Activated CD4-positive, alpha-beta T cell treated with anti-CD3 and anti-CD28 coated beads, Interleukin-2, amount 10 ng/mL, durations not matched to agents 24 days and 14 days (primary cell): ENCODE measurements at places on chromosomes 4 and X. TPM values are rescaled to one million over a fixed set of nuclear protein-coding genes. Genes with fewer than 3 reads are reported as not detected.

NEUROG2 gene
- total RNA-seq = 0.16 and 0.17 TPM in 2 replicates

FAM47A gene
- total RNA-seq = not detected in 2 replicates

DNA sequence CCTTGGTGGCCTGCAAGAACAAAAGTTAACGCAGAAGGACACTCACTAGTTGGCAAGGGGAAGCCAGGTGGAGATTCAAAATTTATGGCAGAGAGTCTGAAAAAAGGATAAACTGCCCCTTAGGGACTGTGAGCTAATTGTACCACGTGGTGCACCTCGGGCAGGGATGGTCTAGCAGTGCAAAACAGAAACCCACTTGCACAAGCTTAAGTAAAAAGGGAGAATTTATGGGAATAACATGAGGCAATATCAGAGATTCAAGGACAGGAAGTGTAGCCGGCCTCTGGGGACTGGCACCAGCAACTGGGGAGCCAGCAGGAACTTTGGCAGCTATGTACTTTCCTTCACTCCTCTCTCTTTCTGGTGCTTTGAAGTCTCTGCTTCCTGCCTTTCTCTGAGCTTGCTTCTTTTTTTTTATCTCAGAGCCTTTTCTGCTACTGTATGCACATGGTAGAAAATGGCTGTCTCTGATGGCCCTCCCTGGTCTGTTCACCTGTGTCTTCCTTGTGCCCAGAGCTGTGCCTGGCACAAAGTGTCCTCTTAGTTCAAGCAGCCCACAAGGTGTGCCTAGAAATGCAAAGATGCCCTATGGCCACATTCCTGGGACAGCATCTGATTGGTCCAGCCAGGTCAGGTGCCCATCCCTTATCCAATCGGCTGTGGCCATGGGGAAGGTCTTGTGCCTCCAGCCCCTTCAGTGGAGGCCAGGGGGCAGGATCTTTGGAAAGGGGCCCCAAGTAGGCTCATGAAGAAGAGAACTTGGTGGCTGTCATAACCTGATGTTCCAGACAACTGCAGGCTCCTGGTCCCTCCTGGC lies 114.8 kb upstream of the ATP6AP2 start:
- DNase-seq = no peak

- peak; percentile 28 for DNase-seq
Observed at GRCh38 chr4:144656850-144657249, 10.9 kb downstream of the HHIP start.

DNA sequence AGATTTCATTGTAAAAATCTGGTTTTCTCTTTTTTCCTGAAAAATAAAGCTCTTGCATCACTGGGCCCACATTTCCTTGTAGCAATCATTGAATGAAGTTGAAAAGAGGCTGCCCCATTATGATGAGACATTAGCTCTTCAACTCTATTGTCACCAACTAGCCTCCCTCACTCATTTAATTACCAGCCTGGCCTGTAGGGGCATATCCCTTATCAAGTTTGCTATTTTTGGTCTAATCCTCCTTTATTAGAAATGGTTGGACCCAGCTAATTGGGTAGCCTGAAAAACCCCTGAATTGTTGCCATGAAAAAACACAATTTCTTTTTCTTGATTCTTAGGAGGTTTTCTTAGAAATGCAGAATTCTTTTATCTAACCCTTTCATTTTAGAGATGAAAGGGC lies 164.6 kb upstream of the CASK start:
- no peak for DNase-seq
